Peyer's patch (tissue), 4 donors: ENCODE measurements at places on chromosomes 2 and 18. TPM values are rescaled to one million over a fixed set of nuclear protein-coding genes. Genes with fewer than 3 reads are reported as not detected.

The CYP27A1 gene
- total RNA-seq = 138 TPM

GRCh38 chr18:54386043-54386442 is 28.3 kb downstream of the C18orf54 start:
- DNase-seq = no peak

The NMUR1 gene
- 3.1 TPM for total RNA-seq

The CYRIA gene
- 0.53 TPM for total RNA-seq

GRCh38 chr2:205767617-205768016 is 85.3 kb downstream of the NRP2 start:
- DNase-seq = no peak

The NT5DC4 gene
- not detected for total RNA-seq

- DNase-seq = no peak
Observed at GRCh38 chr2:128682266-128682665, 363.6 kb upstream of the HS6ST1 start.

The BUB1 gene
- total RNA-seq = 4.0 TPM

GRCh38 chr2:64157792-64158191 is 13.6 kb upstream of the PELI1 start:
- DNase-seq = no peak
